ENCODE measurements at places on chromosomes 16 and 17. TPM values are rescaled to one million over a fixed set of nuclear protein-coding genes. Genes with fewer than 3 reads are reported as not detected.

TAOK1 gene
- 93.1 TPM for total RNA-seq

IRF8 gene
- total RNA-seq, result 29.5 TPM

PPP1R27 gene
- 0.93 TPM for total RNA-seq

CTDNEP1 gene
- total RNA-seq, result 71.1 TPM

DUXB gene
- not detected for total RNA-seq

GLIS2 gene
- total RNA-seq, result 13.1 TPM

ACE gene
- 3.4 TPM for total RNA-seq

TM4SF5 gene
- total RNA-seq, result 9.9 TPM

KRT27 gene
- total RNA-seq, result not detected

DNAH9 gene
- total RNA-seq, result not detected

VASN gene
- total RNA-seq, result 2.8 TPM

CHST4 gene
- total RNA-seq, result not detected

CSH2 gene
- not detected for total RNA-seq

PYDC1 gene
- not detected for total RNA-seq

TUBB3 gene
- 31.3 TPM for total RNA-seq

LGALS9B gene
- total RNA-seq, result not detected

TELO2 gene
- total RNA-seq, result 55.7 TPM

ALDH3A1 gene
- total RNA-seq, result 7.1 TPM

CFDP1 gene
- total RNA-seq, result 77.6 TPM

DNAAF1 gene
- 0.07 TPM for total RNA-seq

ZPBP2 gene
- total RNA-seq, result not detected

KRT17 gene
- 3.4 TPM for total RNA-seq

ASGR1 gene
- total RNA-seq, result 8.3 TPM

SYT17 gene
- total RNA-seq, result 4.6 TPM

PRDM7 gene
- total RNA-seq, result not detected

HOXB7 gene
- 28.2 TPM for total RNA-seq

TBX2 gene
- 11.5 TPM for total RNA-seq

PLXDC1 gene
- 0.14 TPM for total RNA-seq

All from Caco-2 (cell line).